IMR-90 (cell line): ENCODE measurements at places on chromosomes 1 and 21. TPM values are rescaled to one million over a fixed set of nuclear protein-coding genes. Genes with fewer than 3 reads are reported as not detected.

GRCh38 chr1:228062812-228063211 lies 19.7 kb upstream of the ARF1 start:
- DNase-seq, result no peak

The PCAT6 gene
- total RNA-seq, result 0.56 TPM in 1 of 2 replicates, not detected in the other

DNA sequence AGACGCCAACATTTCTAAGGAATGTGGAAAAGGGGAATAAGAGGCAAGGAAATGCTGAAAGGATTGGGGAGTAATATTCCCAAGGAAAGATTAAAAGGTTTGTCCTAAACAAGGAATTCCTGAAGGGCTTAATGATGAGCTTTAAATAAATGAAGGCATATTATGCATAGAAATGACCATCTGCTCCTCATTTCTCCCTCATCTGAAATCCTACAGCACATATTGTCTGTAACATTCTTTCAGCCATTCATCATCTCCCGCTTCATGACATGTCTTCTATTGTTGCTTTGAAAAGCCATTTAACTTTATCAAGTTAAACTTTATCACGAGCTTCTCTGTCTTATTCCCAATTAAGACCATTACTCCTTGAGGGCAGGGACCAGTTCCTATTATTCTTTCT lies 608.7 kb upstream of the PLXNA2 start:
- DNase-seq, result no peak

DNA sequence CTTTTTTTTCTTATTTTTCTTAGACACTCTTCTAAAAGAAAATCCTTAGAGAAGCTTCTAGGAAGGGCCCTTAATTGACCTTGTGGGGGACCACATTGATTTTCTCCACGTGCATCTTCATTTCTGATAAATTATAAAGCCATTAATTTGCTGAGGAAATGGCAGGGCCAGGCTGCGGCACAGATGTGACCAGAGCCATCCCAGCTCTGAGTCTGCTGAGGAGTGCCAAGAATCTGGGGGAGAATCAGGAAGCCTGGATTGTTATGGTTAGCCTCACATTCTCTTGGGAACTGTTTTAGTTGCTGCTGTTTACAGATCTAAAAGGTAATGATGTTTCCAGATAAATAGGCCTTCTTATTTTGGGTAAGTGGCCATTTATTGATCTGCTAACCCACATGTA lies 16.2 kb downstream of the PROX1 start:
- DNase-seq, result no peak

GRCh38 chr1:7109901-7110300 lies 324.6 kb downstream of the CAMTA1 start:
- DNase-seq, result no peak

The VPS13D gene
- 16.3 and 18.1 TPM in 2 replicates for total RNA-seq

DNA sequence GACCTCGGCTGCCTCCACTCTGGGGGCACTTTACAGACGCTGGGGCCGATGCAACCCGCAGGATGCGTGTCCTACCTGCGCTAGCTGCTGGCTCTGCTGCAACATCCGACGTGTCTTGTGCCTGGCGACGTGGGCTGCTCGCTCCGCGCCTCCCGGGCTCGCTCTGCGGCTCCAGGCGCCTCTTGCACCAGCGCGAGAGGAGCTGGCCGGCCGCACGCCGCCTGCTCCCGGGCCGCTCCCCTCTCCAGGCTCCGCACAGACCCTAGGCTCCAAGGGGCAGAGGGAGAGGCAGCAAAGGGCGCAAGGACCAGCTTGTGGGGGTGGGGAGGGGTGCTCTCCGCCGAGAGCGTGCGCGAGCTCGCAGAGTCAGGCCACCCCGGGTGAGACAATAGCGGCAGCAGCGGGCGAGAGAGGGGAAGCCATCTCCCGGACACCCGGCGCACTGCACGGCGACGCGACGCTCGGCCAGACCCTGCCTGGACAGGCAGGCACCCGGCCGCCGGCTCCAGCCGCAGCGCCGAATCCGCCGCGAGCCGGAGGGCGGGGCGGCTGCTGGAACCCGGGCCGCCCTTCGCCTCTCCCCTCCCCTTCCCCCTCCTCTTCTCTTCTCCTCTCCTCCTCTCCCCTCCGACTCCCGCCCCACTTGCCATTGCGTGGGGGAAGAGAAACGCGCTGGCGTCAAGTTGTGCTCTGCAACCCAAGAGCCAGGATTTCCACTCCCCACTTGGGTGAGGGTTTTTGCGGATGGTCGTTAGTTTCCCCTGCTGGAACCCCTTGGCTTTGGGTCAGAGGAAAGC lies at the start of gene PIK3C2B:
Gene PIK3C2B, minus strand, starts transcription at position 525 of the 797 bp plus-strand sequence. CDS start 25,003 bp downstream, outside the sequence.
- peak; percentile 73 for DNase-seq

DNA sequence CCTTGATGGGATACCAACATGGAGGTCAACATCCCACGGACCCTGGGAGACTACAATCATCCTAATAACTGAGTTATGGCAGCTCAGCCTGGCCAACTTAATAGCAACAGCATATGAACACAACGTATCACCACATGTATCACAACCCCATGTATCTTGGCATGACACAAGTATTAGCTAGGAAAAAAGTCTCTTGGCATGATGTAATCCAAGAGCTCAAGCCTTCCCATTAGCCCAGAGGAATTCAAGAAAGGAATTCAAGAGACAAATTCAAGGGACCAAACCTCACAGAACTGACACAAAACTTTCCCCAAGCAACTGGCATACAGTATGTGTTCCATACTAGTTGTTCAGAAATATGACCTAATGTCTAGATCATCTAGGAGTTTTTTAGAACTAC lies 100.9 kb upstream of the HMGB4 start:
- DNase-seq, result no peak

GRCh38 chr1:236067854-236068454 lies 3.1 kb upstream of the NID1 start:
- DNase-seq, result peak; percentile 79

DNA sequence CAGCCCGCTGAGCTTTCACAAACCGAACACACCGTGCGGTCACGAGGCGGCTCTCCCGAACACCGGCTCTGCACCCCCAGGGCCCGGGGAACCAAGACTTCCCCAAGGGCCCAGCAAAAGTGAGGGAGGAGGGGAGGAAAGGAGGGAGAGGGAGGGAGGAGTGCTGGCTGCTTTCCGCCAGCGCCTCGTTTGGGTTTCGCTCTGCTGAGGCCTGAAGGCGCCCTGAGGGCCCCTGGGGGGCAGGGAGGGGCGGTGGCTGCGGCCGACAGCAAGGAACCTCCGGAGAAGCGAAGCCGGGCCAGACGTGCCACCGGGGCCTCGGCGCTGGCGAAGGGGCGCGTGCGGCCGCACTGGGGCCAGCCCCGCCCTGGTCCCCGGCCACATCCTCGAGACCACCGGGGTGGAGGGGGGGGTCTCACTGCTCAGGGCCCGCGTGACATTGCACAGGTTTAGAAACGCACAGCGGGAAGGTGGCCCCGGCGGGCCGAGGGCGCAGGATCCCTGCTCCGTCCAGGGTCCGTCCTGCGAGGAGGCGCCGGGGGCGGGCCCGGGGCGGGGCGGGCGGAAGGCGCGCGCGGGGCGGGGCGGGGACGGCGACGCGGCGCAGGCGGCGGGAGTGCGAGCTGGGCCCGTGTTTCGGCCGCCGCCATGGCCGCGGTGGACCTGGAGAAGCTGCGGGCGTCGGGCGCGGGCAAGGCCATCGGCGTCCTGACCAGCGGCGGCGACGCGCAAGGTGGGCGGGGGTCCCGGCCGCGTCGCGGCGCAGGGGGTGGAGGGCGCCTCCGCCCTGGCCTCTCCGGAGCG lies at the start of gene PFKL:
Gene PFKL, plus strand, starts transcription at position 596 of the 804 bp plus-strand sequence. Its CDS starts 53 bp downstream, at position 649.
- peak; percentile 20 for DNase-seq

The AKR7A3 gene
- under 0.01 and 0.18 TPM in 2 replicates for total RNA-seq

- DNase-seq, result no peak
These were observed 91.6 kb upstream of the UBE2U start for GRCh38 chr1:64111787-64112186.

DNA sequence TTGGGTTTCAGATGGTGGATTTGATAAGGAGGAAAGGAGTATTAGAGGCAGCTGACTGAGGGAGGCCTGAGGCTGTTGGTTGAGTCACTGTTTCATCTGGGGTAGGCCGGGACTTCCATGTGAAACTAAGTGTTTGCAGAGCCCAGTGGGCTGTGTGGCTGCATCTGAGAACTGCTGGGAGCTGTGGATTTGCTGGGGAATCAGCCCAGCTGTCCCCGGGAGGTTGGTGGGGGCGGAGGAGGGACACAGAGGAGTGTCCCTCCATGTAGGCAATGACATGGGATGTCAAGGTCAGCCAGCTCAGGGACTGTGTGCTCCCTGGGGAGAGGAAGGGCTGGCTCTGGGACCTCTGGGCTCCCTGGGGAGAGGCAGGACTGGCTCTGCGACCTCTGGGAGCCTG lies 36.4 kb downstream of the SLC2A7 start:
- no peak for DNase-seq

The RGS2 gene
- 19.7 and 25.0 TPM in 2 replicates for total RNA-seq
